GM12864 (cell line): ENCODE measurements at places on chromosomes 11 and 22.

GRCh38 chr11:26198532-26199096 is 133.3 kb upstream of the ANO3 start:
- DNase-seq = no peak

DNA sequence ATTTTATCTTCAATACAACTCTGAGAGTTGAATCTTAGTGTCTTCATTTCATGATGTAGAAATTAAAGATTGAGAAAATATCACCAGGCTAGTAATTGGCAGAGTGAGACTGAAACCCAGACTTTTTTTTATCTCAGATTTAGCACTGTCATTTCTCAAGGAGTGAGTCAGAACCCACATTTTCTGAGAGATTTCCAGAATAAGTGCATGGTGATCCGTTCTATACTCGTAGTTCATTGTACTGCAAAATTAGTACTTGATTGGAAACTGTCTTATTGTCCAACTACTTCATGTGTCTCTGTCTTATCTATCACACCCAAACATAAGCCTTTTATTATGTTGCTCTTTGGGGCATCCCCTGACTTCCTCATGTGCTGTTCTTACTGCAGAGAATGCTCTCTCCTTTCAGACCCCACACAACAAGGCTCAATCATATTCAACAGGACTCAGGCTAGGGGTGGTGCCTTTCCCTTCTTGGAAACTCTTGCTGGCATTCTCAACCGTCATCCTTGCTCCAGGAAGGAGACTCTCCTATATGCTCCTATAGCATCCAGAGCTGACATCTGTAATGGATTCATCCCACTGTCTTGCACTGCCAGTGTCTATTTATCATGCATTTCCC is 76.7 kb upstream of the BLID start:
- no peak for DNase-seq

GRCh38 chr11:111414936-111415335 is 35.9 kb upstream of the POU2AF1 start:
- no peak for DNase-seq

- DNase-seq = peak; percentile 91
These were observed at the start of gene RPLP2 for GRCh38 chr11:809287-810039. TSS of gene RPLP2 (plus strand) at chr11:809967. CDS start at chr11:810235, 268 bp downstream.

- no peak for DNase-seq
These were observed 1.7 kb downstream of the ESRRA start for GRCh38 chr11:64306876-64307622.

DNA sequence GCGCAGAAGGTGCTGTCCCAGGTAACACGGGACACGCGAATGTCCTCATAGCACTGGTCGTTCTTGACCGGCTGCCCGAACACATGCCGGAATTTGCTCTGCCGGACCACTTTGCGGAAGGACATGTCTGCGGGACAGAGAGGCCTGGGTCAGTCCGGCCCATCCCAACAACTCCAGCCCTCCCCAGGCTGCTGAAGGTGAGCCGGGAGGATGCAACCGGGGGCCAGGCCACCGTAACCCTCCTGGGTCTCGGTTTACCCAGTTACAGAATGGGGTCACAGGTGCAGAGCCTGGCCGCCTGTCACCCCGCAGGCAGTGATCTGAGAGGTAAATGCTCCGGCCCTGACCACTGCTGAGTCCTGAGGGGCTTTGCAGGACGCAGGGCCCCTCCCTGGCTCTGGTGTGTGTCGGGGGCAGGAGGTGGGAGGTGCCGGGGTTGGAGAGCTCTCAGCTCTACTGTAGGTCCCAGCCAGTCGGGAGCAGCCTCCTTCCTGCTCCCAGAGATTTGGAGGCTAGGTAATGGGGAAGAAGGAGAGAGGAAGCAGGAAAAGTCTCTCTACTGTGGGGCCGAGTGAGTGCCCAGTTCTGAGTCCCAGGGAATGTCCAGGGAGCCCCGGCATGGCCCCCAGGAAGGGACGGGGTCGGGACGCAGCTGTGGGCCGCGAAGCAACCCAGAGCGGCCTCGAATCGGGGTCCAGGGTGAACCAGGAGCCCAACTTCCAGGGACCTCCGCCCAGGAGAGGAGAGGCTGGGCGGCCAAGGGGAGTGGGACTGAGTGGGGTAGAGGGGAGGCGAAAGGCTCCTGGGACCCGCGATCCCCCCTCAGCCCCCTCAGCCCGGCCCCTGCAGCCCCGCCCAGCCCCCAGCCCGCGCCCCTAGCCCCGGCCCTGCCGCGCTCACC is 522 bp downstream of the CORO1B start:
- no peak for DNase-seq

DNA sequence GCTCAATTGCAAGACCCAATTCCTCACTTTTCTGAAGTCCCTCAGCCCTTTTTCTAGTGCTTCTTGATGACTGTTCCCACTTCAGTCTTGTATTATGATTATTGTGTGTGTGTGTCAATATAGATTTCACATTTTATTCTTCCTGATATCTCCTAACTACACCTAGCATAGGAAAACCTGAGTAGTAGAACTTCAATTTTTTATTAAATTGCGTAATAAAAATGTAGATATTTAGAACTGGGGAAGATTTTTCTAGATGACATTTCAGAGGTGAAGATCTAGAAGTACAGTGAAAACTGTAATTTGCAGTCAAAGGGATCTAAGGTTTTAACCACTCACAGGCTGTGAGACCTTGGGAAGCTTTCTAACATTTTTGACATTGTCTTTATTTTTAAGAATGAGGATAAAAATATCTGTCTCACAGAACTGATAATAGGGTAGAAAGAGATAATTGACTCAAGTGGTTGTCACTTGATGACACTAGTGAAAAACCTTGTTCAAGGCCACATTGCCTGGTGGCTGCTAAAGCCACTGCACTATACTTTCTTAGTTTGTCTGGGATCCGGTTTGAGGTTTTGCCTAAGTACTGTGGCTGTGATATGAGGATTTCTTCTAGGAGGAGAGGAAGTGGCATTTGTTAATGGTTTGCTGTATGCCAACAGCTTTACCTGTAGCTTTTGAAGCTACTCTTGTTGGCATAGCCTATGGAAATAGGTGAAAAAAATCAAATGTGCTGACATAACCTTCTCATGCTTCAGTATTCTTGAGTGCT is 32.2 kb upstream of the SESN3 start:
- DNase-seq = no peak

DNA sequence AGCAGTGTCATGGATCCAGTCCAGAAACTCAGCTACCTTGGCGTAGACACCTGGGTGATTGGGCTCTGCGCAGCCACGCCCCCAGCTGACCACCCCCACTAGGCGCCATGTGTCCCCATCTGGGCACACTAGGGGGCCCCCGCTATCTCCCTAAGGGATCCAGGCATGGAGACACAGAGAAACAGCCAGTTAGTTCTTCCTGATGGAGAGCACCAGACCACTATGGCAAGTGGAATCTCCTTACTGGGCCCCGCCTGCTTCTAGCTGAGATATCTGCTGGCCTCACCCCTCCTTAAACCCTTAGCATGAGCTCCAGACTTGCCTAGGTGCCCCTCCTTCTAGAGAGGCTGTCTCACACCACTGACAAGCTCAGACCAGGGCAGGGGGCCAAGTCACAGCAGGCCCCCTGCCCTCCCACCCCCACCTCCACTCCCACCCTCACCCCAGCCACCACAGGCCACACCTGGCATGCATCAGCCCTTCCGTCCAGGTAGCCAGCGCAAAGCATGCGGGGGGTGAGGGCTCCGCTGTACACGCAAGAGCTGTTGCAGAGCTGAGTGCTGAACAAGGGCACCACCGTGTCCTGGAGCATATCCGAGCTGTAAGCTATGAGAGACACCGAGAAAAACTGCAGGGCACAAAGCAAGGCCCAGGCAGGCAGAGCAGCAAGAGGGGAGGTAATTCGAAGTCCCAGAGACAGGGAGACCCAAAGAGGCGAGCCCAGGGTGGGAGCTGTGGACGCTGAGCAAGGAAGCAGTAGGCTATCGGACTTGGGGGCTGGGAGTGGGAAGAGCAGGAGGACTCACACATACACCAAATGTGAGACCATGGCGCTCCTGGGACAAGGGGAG is 16.1 kb downstream of the TMPRSS5 start:
- no peak for DNase-seq

DNA sequence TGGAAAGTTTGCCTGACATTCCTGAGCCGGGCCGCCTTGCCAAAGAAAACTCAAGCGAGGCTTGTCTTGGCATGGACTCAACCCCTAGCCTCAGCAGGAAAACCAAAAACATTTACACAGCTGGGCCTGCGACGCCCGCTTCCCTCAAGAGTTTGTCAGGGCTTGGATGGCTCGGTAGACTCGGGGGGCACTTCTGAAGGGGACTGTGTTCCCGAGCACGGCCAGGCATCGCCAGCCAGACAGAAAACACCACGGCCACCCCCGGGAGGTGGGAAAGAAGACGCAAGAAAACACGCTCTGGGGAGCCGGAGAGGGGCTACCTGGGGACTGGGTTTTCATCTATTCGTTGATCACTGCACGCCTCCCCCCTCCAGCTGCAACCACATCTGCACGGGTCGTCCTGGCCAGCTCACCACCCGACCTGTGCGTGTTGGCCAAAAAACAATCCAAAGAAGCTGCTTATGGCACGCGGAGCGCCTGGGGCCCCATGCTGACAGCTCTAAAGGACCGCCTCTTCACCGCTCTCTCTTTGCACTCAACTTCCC is 380.7 kb downstream of the MN1 start:
- DNase-seq = no peak

DNA sequence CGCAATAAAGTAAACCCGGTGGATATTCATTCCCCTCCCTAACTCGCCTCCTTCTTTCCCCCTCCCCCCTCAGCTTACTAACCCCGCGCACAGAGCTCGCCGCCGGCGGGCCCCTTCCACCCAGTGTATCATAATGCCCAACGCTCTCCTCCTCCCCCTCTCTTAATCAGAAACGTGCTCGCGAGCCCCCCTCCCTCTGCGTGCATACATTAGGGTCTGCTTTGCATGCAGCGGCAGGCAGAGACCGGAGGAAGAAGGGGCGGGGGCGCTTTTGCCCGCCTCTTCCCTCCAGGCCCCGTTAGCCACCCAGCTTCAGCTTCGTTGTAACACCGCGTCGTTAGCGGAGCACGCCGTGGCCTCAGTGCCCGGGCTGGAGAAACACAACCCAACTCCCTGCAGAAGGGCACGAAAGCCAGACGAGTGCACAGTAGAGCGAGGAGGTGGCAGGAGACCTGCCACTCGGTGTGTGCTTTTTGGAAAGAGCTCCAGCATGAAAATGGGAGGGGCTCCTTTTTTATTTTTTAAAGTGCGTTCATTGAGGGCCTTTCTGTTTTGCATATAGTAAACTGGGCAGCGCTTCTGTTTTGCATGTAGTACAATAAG is 901 bp upstream of the KMT2A start:
- peak; percentile 53 for DNase-seq

DNA sequence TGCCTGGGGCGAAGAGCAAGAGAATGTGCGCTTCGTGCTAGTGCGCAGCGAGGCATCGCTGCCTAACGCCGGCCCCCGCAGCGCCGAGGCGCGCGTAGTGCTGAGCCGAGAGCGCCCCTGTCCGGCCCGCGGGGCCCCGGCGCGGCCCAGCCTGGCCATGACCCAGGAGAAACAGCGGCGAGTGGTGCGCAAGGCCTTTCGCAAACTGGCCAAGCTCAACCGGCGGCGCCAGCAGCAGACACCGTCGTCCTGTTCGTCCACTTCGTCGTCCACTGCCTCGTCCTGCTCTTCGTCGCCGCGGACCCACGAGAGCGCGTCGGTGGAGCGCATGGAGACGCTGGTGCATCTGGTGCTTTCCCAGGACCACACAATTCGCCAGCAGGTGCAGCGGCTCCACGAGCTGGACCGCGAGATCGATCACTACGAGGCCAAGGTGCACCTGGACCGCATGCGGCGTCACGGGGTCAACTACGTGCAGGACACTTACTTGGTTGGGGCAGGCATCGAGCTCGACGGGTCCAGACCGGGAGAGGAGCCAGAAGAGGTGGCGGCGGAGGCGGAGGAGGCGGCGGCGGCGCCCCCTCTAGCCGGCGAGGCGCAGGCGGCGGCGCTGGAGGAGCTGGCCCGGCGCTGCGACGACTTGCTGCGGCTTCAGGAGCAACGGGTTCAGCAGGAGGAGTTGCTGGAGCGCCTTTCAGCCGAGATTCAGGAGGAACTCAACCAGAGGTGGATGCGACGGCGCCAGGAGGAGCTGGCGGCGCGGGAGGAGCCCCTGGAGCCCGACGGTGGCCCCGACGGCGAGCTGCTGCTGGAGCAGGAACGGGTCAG is 1.0 kb downstream of the RASSF10 start:
- no peak for DNase-seq

GRCh38 chr11:27095059-27095458 is 54.4 kb downstream of the BBOX1 start:
- no peak for DNase-seq

DNA sequence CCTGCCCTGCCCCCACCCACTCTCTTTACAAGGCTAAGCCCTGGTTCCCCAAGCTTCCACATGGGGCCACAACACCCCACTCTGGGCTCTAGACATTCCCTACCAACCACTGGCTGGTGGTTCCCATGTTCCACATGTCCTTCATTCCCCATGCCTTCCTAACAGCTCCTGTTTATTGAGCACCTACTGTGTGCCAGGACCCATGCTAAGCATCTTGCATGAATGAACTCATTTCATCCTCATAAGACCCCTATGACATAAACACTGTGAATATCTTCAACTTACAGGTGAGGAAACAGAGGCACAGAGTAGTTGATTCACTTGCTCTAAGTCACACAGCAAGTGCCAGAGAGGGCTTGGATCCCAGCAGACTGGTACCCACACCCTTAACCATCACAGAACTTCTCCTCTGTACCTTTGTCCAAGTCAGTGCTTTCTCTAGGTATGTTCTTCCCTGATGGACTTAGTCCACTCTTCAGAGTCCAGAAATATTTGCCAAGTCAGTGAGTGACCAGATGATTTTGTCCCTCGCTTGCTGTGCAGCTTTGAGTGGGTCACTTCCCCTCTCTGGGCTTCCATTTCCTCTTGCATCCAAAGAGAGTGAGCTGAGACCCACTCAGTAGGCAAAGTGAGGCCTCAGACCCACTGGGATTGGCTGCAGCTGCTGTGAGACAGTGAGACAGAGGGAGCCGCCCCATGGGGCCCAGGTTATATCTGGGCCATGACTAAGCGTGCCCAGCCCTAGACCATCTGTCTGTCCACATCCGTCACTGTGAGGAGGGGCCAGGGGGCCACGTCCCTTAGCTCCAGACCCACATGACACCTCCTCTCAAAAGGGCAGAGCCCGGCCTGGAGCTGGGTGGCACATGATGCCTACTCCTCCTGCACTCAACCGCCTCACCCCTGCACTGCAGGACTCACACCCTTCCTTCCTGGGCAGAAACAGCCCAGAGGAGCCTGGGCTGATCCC is 132.4 kb downstream of the MN1 start:
- no peak for DNase-seq

- no peak for DNase-seq
These were observed 66.5 kb upstream of the ALX4 start for GRCh38 chr11:44376423-44376822.

- no peak for DNase-seq
These were observed 43.4 kb downstream of the OTOG start for GRCh38 chr11:17590463-17590862.
